ENCODE measurements at places on chromosomes 7 and 10.
A peak's percentile ranks its signal among the peaks of the same experiment; 100 is the strongest.

DNA sequence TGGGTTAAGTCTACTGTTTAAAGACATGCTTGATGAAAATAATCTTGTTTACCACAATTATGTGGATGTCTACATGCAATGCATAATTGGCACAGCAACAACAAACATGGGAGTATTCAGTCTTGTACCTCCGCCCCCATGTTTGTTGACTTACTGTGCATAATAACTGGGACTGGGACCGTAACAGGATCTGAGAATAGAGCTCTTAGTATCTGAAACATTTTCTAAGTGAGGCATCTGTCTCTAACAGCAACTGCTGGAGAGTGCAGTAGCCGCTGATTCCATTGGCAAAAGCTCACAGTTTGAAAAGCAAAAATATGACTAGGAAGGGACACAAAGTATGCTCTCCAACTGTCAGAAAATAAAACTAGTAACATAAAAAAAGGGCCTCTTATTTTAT is 61.6 kb downstream of the ENO4 start:
- DNase-seq: no peak

- DNase-seq: no peak
Measured at GRCh38 chr10:86968271-86968993, at the start of gene ADIRF. Gene ADIRF (plus strand): TSS chr10:86968482. CDS start chr10:86968545, 63 bp downstream.

DNA sequence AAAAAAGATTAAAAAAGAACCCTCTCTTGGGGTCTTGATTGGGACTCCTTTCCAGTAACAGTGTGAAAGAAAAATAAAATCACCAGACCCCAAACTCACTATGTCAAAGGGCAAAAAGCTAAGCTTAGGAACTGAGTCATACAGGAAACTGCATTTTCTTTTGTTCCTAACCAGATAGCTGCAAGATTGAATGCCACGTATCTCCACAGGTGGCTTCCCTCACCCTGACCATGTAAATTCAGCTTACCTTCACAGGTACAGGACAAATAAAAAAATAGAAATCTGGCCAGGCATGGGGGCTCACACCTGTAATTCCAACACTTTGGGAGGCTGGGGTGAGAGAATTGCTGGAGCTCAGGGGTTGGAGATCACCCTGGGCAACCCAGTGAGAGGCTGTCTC is 32.5 kb upstream of the EIF4H start:
- DNase-seq: no peak

GRCh38 chr7:104895522-104896236 is 118.3 kb upstream of the KMT2E start:
- DNase-seq: no peak

GRCh38 chr7:8134089-8134733 is 127.8 kb downstream of the ICA1 start:
- no peak for DNase-seq

- DNase-seq: no peak
Measured at GRCh38 chr7:37714606-37715005, 31.0 kb downstream of the GPR141 start.

- DNase-seq: peak; percentile 46
Measured at GRCh38 chr10:71635867-71636266, 83.7 kb downstream of the C10orf105 start.

GRCh38 chr10:115026746-115027140 is 66.4 kb upstream of the ATRNL1 start:
- DNase-seq: no peak

Data from erythroblast (primary cell).